ENCODE measurements at places on chromosomes 16 and 17. TPM values are rescaled to one million over a fixed set of nuclear protein-coding genes. Genes with fewer than 3 reads are reported as not detected.

GRCh38 chr16:27434141-27435051 is 32.4 kb downstream of the IL21R start:
- no peak for DNase-seq

KRTAP4-3 gene
- total RNA-seq, result not detected

- no peak for DNase-seq
Observed at GRCh38 chr17:48571826-48572417, 6.2 kb downstream of the HOXB4 start.

HIGD1B gene
- total RNA-seq, result not detected

RGS9 gene
- total RNA-seq, result 3.3 TPM

GRCh38 chr16:12545297-12545610 is 258.4 kb downstream of the CPPED1 start:
- DNase-seq, result no peak

- no peak for DNase-seq
Observed at GRCh38 chr16:55282441-55282840, 41.6 kb upstream of the IRX6 start.

DNA sequence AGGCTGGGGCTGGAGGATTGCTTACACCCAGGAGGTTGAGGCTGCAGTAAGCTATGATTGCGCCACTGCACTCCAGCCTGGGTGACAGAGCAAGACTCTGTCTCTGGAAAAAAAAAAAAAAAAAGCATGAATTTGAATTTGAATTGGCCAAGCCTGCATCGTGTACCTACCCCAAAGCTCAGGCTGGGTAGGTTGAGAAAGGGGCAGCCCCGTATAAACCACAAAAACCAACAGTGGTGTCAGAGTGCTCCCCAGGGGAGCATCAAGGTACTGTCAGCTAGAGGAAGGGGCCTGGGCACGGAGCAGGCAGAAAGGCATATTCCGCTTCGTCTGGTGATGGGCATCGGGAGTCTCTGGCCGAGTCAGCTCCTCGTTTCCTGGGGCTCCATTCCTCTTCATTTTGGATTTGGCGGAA is 40.9 kb downstream of the RAP1GAP2 start:
- no peak for DNase-seq

DNA sequence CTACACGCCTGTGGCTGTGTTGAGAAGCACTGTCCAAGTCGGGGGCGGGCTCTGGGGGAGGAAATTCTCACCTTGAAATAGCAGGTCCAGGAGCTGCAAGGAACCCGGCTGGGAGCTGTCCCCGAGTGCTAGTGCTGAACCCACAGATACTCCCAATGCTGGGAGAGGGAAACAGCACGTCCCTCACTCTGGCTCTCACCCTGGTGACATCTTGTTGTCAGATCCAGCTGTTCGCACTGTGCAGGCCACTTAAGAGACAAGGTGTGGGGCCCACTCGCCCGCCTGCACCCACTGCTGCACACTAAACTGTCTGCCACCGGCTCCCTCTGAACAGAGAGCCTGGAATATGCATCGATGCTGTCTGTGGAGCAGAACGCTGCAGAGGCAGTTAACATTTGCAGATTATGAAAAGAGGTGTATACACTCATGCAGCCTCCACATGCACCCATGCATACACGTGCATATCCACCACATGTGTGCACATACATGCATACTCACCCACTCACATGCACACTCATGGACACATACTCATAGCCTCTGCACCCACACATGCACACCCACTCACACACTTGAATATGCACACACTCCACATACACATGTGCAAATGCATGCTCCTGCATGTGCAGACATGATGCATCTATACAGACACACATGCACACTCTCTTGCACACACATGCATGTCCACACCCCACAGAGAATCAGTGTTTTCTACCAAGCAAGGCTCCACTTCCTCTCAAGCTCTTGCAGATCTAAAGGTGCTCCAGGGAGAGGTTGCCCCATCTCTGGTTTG is 42.0 kb downstream of the MGAT5B start:
- no peak for DNase-seq

PAQR4 gene
- 51.8 TPM for total RNA-seq

GRCh38 chr16:2053897-2054296 is 6.1 kb downstream of the TSC2 start:
- DNase-seq, result no peak

DNA sequence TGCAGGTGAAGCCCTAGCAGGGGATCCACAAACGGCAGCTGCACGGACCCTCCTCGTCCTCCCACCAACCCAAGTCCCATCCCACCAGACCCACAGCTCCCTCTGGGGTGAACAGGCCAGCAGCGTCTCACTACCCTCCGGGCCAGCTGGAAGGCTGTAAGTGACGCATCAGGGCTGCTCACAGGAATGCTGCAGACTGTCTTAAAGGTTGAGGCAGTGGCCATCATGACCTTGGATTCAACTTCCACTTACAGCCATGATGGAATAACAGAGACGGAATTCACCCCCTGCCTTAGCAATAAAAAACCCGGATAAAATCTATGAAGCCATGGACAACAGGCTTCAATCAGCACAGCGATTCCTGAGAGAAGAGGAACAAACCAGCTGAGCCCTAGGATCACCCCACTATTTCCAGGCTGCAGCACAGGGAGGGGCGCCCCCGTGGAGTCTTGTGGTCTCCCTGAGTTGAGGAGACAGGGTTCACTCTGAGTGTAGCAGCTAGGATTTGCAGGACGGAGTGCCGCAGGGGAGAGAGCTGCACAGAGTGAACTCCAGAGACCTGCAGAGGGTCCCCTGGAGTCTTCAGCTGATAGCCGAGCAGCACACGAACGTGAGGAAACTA is 10.5 kb downstream of the FAM83G start:
- DNase-seq, result no peak

GRCh38 chr17:64087252-64088005 is 42.5 kb downstream of the ERN1 start:
- no peak for DNase-seq

GRCh38 chr16:49835161-49835777 is 20.6 kb downstream of the ZNF423 start:
- DNase-seq, result no peak

DNA sequence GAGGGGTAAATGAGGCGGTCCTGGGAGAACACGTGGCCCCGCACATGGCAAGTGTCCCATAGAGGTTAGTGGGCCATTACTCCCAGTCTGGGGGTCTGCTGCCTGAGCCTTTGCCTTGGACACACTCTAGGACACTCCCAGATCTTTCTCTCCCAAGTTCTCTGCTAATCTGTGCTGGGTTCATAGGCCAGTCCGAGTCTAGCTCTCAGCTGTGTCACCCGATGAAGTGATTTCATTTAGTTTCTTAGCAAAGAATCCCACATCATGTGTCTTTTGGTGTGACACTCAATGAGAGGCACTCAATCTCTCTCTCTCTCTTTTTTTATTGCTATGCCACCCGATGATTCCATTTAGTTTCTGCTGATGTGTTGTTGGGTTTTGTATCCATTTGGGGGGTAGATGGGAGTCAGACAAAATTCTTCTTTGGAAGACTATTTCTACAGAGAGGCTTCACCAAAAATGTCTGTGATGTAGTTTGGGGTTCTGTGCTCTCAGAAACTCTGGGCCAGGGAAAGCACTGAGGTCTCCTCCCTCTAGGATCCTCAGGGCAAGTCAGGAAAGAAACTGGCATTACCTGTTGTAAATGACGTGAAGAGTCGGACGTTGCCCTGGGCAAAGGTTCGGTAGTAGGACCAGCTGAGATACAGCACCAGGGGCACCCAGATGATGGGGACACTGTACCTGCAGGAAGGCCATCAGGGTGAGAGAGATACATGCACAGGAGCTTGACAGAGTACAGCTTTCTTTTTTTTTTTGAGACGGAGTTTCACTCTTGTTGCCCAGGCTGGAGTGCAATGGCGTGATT is 25.2 kb upstream of the MLKL start:
- no peak for DNase-seq

Data from Panc1 (cell line).